ENCODE measurements at places on chromosomes 1 and 21. TPM values are rescaled to one million over a fixed set of nuclear protein-coding genes. Genes with fewer than 3 reads are reported as not detected.
A peak's percentile ranks its signal among the peaks of the same experiment; 100 is the strongest.

Gene HPCA
- total RNA-seq: not detected

Gene GUCA2B
- not detected for total RNA-seq

Gene MKNK1
- 25.0 TPM for total RNA-seq

Gene CD101
- 1.3 TPM for total RNA-seq

Gene MX2
- total RNA-seq: 5.5 TPM

Gene PCP4
- 1.2 TPM for total RNA-seq

DNA sequence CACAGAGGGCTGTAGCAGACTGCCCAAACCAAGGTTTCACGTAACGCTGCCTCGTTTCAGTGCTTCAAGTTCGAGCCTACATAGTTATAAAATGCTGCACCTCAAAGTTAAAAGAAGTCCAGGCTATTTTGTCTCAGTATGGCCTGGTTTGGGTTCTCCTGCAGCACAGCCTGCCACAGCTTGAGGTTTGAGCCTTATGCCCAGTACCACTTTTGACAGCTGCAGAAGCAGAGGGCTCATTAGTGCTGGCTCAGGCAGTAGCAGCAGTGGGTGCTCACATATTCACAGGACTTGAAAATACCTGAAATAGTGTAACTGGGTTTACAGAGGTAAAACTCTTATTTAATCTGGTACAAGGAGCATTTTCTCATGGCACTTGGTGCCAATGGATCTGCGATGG lies 15.3 kb downstream of the SPATA46 start:
- no peak for DNase-seq

DNA sequence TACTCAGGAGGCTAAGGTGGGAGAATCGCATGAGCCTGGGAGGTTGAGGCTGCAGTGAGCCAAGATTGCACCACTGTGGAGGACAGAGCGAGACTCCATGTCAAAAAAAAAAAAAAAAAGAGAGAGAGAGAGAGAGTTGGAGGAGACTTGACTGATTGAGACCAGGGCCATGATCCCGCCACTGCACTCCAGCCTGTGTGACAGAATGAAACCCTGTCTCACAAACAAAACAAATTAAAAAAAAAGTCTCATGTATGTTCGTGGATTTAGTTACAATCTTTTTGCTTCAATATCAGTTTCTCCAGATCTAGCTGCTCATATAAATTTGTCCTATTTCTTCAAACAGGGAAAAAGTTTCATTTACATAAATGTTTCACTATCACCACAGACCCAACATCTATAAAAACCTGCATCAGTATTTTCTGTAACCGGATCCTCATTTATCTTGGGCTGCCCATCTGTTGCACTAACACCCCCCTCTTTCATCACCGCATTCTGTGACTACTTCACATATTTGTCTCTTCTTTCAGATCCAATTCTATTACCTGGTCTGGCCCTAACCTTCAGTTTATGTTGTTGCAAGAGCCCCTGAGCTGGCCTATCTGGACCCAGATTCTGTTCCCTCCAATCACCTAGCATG lies 127.0 kb downstream of the GREM2 start:
- no peak for DNase-seq

- DNase-seq: no peak
These were observed 373.1 kb upstream of the USP24 start for GRCh38 chr1:55588309-55588708.

DNA sequence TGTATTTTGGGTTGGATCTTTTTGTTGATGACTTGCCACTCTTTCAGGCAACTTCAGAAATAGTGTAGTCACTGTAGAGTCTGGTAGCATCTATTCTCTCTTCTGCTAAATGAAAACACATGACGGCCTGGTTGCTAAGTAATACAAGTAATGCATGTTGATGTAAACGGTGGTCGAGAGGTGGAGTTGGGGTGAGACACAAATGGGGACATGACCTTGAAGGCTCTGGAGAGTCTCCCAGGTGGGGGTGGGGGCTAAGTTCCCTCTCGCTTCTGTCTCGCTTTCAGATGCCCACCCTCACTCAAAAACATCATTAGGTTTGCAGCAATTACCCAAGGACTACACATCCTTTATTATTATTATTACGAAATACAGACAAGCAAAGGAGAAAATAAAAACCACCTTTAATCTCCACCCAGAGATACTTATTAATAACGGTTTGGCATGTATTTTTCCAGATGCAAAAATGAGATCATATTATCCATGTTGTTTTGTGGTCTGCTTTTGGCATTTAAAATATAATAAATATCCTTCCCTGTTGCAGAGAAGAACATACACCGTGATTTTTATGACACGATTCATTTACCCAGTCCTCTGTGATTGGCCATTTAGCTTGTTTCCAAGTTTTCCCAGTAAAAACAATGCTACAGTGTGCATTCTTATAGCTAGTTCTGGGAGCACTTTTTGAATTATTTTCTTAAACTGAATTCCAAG lies 138.1 kb downstream of the MIS18A start:
- DNase-seq: no peak

DNA sequence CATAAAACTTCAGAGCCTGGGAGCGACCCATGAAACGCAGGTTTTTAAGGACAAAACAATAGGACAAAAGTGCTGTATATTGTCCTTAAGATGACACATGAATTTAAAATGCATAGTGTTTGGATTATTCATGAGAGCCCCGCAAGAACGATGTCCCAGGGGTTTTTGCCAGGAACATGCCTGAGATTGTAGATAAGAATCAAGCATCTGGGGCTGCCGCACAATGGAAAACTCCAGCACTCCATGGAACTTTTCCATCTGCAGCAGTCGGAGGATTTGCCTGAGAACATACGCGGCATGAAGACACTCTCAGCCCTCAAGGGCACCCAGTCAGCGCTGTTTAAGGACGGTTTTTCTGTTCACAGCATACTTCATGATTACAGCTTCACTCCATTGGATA lies 5.3 kb upstream of the ERG start:
- DNase-seq: no peak

DNA sequence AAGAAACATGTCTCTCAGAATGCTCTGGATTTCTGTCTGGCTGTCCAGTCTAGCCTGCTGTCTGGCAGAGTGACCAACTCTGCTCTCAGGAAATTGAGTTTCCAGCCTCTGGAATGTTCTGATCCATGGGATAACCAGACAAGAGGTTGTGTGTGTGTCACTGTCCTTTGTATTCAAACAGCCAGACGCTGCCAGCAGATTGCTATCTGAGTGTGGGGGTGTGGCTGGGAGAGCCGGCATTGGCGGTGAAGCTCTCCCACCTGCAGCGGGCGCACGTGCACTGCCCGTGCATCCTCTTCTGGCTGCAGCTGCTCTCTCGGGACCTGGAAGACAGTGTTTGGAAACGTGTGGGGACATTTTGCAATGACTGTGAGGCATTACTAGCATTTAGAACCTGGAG lies 26.1 kb downstream of the PKP1 start:
- peak; percentile 63 for DNase-seq

GRCh38 chr1:62728963-62729362 lies 40.8 kb upstream of the DOCK7 start:
- no peak for DNase-seq

DNA sequence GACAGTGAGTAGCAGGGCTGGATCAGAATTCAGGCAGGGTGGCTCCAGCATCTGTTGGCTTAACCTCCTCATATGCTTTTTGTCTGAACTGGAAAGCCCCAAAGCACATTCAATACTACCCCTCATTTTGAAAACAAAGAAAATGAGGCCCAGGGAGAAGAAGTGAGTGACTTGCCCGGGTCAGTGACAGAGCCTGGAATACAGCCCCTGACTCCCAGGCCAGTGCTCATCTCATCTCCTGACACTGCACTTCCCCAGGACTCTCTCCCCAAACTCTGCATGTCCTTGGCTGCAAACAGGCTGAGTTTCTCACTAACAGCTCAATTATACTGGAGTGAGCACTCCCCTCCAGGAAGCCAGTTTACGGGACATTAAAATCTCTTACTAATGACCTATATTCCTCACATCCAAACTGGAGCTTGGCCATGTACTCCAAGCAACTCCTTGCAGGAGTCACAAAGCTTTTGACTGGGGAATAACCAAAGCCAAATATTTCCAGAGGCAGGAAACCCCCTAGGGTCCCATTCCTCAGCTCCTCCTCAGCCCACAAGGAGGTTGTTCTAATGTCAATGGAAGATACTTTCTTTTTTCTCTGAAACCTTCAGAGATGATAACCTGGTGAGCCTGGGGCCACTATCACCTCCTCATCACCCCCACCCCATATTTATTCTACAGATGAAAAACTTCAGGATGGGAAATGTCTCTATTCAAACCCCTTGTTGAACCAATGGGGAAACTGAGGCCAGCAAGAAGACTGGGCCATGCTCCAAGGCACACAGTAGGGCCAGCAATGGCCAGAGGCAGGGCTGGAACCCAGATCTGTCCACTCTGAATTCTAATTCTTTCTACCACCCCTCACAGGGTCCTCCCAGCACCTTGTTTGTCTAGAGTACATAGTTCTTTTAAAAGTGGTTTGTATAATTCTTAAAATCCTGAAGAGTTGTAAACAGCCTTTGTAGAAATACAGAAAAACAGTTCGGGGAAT lies 127.0 kb downstream of the PLPP3 start:
- no peak for DNase-seq

- no peak for DNase-seq
These were observed 102.4 kb upstream of the BACE2 start for GRCh38 chr21:41065539-41065938.

DNA sequence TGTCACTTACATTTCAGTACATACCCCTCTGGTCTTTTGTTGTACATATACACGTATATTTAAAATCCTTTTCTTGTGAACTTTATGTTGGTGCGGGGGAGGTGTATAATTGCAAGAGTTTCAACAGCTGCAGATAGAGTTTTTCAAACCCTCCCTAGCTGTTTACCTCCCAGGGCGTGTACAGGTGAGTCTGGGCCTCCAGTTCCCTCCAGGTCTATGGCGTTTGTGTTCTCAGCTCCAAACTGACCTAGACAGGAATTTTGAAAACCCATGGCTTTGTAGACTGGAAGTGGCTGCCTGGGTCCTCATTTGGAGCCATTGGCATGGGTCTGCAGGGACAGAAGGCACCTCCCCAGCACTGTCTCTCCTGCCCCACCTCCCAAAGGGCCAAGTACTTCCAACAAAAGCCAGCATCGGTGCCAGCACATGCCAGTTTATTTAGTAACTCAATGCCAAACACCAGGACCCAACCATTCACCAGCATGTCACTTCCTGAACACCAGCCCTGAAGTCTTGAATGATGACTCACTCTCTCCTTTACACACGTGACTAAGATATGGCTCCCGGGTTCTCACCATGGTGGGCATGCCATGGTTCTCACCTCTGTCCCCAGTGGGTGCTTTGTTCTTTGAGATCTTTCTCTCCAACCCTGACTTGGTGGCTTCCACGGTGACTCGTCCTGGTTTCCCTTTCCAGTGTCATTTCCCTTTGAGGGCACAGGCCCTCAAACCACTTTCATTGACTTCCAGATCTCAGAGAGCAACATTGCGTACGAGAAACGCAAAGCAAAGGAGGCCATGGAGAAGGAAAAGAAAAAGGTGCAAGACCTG lies 57.3 kb upstream of the EFHD2 start:
- no peak for DNase-seq

- DNase-seq: peak; percentile 66
These were observed 27.5 kb downstream of the ATP8B2 start for GRCh38 chr1:154352581-154353459.

GRCh38 chr1:84722794-84723193 lies 32.5 kb upstream of the SSX2IP start:
- no peak for DNase-seq

DNA sequence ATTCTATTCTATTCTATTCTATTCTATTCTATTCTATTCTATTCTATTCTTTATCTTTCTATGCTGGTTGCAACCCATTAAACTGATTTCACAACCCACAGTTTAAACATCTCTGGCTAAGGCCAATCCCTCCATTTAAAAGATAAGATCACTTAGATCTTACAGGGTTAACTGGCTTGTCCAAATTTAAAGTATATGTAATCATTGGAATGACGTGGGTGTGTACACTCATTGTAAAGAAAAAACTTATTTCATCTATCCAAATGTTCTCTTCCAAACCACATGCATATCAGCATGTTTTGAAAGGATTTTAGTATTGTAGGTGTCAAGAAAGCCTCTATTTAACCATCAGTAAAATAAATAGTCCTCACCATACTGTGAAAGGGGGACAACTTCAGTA lies 299.6 kb upstream of the RUNX1 start:
- no peak for DNase-seq

DNA sequence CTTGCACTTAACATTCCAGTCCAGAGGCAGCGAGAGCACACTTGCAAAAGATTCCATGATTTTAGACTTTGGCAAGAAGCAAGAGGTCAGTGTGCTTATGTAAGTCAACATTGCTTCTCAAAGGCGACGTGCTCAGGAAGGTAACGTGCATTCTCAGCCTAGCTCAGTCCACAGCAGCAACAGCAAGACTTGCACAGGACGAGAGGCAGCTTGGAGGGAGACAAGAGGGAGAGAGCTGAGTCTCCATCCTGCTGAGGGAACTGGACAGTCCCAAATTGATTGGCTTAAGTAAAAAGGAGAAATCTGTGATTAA lies 56.5 kb downstream of the PTP4A2 start:
- DNase-seq: no peak

- no peak for DNase-seq
These were observed 46.1 kb upstream of the TARS2 start for GRCh38 chr1:150441121-150441520.

DNA sequence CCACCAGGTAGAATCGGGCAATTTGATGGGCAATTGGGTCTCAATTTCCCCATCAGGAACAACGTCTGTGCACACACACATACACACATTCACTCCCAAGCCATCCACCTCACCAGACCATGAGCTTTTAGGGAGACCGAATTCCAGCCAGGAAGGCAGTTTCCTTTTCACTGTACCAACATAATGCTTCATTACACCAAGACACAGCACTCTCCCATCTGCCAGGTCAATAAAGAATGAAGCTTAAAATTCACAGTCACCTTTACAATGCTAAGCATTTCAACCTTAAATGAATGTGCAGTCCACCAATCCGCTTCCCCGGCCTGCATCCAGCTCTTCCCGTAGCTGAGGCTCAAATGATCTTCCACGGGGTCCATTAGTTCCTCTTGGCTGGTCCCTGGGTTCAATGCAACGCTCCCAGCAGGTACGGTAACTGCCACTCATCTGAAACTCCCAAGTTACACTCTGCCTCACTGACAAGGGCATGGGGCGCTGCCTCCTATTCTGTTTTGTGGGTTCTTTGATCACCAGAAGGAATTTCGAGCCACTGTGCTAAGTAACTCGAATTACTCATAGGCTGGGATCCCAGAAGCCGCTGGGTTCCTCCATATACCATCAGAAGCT lies 105.0 kb downstream of the SIM2 start:
- peak; percentile 44 for DNase-seq

Measured in right atrium auricular region (tissue), 2 donors.